ENCODE measurements at places on chromosomes 12 and 14.

DNA sequence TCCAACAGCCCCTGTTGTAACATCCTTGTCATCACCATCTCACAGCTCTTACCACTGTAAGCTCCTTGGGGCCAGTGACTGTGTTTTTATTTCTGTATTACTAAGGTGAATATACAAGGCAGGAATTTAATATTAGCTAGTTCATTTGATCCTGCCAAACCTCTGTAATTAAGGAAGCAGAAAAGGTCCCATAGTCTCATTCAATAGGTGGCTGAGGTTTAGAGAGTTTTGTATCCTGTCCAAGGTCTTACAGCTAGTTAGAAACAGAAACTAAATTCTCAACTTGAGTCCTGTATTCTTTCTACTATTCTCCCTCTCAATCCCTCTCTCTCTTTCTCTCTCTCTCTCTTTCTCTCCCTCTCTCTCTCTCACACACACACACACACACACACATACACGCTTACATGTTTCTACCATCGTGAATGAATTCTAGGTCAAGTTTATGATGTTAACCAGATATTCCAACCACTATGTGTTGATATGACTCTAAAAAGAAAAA is 543 bp upstream of the GLIPR1 start:
- DNase-seq, result no peak

GRCh38 chr14:43539210-43539609 is 967.9 kb downstream of the FSCB start:
- DNase-seq, result no peak

DNA sequence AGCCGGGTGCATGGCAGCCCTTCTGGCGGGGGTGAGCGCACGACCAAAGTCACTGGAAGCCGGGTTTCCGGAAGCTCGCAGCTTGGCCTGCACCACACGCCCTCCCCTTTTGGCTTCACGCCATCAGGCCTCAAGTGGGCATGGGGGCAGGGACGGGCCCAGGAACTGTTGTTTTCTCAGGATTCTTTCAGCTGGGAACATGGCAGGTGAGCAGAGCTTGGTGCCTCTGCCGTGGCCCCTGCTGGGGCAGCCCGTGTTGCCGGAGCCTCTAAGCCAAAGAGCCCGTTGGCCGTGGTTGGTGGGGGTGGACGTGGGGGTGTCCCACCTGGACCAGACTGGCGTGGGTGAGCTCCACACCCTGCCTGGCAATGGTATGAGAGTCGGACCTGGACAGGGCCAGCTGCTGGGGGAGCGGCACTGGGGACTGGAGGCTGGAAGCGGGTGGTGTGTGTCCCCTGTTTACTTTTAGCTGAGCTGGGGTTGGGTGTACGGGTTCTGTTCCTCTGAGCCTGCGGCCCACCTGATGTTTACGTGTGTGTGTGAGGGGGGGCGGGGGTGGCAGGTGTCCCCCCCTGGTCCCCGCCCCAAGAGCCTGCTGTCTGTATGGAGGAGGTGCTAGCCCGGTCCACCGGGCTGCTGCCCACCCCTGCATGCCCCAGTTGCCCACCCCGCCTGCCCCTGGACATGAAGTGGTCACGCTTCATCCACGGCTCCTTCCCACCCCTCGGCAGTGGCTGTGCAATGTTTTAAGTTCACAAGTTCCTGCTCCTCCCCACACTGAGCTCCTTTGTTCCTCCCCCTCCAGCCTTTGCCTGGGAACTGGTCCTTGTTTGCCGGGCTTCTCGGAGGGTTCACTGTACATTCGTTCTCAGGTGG is 28.7 kb upstream of the PLD4 start:
- DNase-seq, result no peak

GRCh38 chr12:48934312-48934706 is 9.0 kb upstream of the FKBP11 start:
- DNase-seq, result no peak

DNA sequence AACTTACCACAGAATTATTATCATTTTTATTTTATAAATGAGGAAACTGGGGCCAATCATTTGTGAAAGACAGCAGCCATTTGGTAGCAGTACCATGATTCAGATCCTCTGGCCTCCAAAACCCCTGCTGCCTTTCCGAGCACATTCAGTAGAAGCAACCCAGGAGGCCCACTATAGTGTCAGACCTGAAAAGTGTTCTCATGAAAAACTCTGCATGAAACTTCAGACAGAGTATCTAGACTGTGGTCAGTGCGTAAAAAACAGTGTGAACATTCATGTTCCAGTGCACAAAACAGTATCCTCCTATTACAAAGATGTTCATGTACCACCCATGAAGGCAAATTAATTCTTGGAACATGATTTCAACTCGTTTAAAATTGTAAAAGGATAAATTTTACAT is 112.0 kb downstream of the EPS8 start:
- DNase-seq, result no peak

DNA sequence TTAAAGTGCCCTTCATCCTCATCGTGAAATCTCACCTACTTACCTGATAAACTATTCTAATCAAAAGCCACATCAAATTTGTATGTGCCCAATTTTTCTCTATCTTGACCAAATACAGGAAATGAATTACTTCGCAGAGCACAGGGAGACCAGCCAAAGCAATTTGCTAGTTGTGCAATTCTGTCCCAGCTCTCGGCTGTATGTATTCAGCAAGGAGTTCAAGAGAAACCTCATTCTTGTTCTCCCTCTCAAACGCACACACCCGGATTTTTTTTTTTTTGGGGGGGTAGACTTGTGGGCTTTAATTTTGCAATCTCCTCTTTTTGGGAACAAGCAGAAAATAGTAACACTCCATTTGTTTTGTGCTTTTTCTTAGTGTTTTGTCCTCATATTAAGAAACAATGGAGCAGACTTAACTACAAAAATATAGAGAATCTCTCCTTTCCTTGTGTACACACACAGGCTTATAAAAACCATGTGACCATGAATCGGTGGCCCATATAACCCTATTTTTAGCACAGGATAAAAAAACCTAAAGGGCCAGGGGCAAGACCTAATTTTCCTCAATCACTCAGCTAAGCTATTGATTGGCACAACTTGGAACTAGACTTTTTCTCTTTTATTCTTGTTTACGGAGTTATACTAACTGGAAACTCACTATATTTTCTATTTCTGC is 64.2 kb downstream of the MBIP start:
- DNase-seq, result no peak

- no peak for DNase-seq
Observed at GRCh38 chr14:91327250-91327595, 82.7 kb upstream of the GPR68 start.

- no peak for DNase-seq
Observed at GRCh38 chr14:105944632-105945610, 418.5 kb downstream of the TMEM121 start.

- DNase-seq, result no peak
Observed at GRCh38 chr12:1491983-1492697, 102.2 kb downstream of the FBXL14 start.

GRCh38 chr12:27653661-27654060 is 42.6 kb upstream of the REP15 start:
- DNase-seq, result no peak

GRCh38 chr12:131011165-131012079 is 57.7 kb downstream of the ADGRD1 start:
- DNase-seq, result no peak

DNA sequence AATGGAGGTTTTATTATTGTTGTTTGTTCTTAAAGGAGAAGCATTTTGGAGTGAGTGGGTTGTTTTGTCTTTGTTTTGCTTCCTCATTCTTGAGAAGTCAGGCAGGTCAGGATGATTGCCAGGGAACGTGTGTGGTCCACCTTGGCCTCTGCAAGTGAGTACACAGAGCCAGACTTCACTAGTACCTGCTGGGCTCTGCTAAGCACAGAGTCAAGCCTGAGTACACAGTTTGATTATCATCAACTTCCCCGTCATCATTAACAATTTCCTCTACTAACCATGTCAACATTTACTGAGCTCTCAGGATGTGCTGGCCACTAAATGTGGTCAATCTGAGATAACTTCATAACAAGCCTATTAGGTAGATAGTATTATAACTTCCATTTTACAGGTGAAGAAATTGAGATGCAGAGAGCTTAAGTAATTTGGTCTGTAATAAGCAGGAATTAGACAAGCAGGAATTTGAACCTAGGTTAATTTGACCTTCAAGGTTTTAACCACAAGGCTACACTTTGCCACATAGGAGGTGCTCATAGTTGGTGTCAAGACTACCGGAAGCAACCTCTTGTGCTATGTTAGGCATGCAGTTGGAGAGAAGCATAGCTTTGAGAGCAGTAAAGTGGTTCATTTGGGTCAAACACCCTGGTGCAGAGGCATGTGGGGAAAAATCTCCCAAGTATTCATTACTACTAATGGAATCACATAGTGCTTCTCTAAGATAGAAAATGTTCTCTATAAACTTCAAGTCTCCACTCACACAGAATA is 178.3 kb downstream of the NUAK1 start:
- DNase-seq, result no peak

DNA sequence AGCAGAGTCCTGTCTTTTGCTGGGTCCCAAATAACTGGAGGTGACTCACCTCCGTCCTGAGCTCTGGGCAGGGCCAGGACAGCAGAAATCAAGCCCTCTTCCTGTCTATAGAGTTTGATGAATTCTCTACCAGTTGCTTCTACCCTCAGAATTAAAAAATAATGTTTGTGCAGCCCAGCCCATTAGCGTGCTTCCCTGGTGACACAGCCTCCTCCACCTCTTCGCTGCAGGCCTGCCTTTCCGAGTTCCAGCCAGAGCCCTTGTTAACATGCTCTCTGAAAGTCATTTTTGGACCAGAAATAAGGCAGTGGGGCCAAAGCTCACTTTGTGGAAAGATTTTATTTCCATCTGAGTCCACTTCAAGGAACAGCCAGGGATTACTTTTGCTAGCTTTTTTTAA is 94.0 kb downstream of the TBX5 start:
- no peak for DNase-seq

GRCh38 chr12:43208221-43208620 is 343.8 kb downstream of the ADAMTS20 start:
- DNase-seq, result no peak

GRCh38 chr12:94511506-94511905 is 51.8 kb upstream of the CEP83 start:
- no peak for DNase-seq

- DNase-seq, result no peak
Observed at GRCh38 chr12:28878629-28879028, 270.4 kb upstream of the FAR2 start.

GRCh38 chr12:21715386-21715785 is 57.7 kb upstream of the LDHB start:
- DNase-seq, result no peak

DNA sequence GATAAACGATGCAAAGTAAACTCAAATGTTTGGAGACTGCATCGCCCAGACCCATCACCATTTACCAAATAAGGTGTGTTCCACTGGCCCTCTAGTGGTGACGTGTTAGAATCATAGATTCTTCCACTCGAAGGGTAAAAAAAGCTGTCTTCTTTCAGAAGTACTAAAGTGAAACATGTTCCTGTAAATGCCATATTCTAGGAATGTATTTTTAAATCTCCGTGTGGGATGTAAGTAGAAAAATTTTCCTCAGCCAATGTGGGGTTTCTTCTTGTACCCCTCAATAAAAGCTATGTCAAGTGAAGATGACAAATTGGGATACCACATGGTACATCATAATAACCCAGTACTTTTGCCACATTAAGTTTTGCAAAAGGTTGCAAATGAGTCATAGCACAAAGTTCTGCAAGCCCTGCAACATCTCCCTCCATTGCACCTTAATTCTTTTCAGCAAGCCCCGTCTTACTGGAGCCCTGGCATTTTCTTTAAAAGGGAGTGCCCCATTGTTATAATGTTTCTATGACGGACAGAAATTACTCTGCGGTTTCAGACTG is 100.8 kb downstream of the CCER1 start:
- peak; percentile 37 for DNase-seq

GRCh38 chr12:7959701-7960121 is 23.7 kb upstream of the SLC2A3 start:
- DNase-seq, result peak; percentile 96

- no peak for DNase-seq
Observed at GRCh38 chr12:124549629-124550028, 17.8 kb downstream of the NCOR2 start.

DNA sequence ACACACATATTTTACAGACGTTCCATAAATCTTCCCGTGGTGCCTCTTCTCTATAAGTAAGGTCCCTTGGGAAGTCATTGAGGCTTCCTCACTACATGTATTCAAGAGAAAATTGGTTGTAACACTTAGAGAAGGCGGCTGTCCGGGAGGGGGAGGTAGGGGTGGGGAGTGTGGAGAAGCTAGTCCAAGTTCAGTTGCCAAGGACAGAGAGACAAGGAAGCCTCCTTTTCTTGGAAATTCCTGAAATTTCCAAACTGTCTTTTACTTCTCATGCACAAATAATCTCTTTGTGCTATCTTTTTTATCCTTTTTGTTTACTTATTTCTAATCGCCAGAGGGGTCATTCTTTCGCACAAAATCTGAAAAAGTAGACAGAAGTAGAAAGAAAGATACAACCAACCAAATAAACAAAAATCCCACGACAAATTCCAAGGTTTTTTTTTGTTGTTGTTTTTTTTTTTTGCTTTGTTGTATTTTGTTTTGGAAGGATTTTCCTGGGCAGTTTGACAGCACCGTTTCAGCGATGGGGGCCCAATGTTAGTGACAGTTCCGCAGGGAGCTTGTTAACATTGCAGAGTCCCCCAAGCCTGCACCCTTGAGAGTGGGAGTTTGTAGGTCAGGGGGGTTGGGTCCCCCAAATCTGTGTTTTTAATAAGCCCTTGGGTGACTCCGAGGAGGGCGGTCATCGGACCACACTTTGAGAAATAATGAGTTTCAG is 45.2 kb downstream of the MAP1LC3B2 start:
- peak; percentile 79 for DNase-seq

GRCh38 chr14:98904677-98905076 is 367.3 kb downstream of the BCL11B start:
- DNase-seq, result no peak

DNA sequence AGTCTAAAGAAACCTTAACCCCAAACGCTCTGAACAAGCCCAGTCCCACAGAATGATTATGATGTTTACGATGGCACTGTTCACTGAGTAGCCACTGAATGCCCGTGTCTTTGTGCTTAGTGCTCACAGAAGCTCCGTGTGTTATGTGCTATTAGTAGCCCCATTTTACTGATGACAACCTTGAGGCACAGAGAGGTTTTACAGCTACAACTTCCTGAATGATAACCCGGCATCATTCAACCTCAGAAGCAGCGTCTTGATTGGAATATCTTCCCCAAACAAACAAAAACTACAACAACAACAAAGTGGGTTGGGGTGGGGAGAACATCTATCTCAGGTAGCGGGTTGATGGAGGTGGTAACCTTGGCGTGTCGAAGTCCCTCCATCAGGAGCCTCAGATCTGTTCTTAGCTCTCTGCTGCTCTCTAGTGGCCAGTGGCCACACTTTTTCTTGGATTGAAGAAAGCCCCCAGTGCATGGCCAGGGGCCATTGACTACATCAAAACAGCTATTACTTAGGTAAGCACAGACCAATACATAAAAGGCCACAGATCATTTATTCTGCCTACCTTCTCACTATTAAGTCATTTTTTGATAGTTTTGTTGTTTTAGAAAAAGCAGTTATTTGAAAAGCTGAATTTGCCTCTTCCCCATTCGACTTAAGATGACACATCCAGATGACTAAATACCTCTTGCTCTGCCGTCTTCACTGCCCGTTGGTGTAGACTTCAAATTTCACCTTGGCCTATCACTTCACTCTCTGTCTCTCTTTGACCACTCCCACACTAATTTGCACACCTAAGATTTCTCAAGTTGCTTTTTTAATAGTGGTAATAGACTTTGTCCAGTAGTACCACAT is 376.9 kb downstream of the GALC start:
- DNase-seq, result no peak

- no peak for DNase-seq
Observed at GRCh38 chr12:131703161-131703560, 7.7 kb upstream of the SFSWAP start.
